ENCODE measurements at places on chromosomes 16 and 17.

- no peak for DNase-seq
These were observed 2.3 kb upstream of the UBALD2 start for GRCh38 chr17:76262732-76263344.

GRCh38 chr16:50636753-50637374 is 44.2 kb downstream of the SNX20 start:
- no peak for DNase-seq

- no peak for DNase-seq
These were observed 24.8 kb upstream of the SLC25A19 start for GRCh38 chr17:75313941-75314551.

DNA sequence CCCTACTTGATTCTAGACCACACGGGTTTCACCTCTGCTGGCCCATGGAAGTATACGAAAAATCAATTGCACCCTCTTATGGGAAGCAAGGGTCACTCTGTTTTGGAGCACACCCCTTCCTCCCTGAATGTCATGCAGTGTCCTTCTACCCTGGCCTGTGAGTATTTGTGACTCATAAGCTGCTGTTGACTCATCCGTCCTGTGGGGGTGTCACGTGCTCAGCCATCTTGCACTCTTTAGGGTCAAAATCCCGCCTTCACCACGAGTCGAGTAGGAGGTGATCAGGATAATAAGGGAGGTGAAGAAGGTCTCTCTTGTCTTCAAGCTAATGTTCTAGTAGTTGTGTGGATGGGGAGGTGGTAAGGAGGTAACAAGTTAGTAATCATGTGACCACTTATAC is 341.0 kb upstream of the EEF2KMT start:
- no peak for DNase-seq

- DNase-seq, result no peak
These were observed 42.7 kb downstream of the CPPED1 start for GRCh38 chr16:12760819-12761611.

DNA sequence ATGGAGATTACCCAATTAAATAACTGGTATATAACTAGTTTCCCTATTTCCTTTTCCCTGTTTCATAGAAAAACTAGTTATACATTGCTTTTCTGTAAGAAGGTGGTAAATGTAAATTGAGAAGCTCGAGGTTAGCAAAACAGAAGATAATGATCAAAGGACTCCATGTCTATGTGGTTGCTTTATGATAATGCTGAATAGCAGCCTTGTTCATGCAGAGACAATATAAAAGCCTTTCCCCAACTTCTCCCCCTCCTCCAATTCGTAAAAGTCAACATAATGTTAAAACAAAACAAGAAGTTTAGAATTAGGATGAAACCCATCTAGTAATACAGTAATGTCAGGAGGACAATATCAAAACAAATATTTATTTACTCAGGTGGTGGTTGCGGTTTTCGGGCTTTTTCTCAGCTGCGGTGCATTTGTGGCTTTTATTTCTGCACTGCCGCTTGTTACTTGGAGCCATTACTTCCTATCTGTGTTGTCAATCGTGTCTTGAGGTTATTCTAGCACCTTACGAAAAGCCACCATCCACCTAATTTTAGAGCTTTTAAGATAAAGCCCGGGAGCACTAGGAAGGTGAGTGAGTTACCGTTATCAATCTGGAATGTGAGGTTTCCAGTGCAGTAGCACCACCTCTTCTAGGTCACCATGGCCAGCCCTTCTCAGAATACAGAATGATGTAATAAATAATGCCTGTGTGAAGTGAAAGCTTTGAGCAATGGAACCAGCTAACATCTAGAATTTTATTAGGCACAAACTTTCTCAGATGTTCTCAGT is 297.5 kb downstream of the CDH13 start:
- no peak for DNase-seq

GRCh38 chr17:77190576-77190975 is 49.8 kb downstream of the SEC14L1 start:
- DNase-seq, result no peak

GRCh38 chr17:5812590-5812989 is 228.3 kb upstream of the NLRP1 start:
- DNase-seq, result no peak

DNA sequence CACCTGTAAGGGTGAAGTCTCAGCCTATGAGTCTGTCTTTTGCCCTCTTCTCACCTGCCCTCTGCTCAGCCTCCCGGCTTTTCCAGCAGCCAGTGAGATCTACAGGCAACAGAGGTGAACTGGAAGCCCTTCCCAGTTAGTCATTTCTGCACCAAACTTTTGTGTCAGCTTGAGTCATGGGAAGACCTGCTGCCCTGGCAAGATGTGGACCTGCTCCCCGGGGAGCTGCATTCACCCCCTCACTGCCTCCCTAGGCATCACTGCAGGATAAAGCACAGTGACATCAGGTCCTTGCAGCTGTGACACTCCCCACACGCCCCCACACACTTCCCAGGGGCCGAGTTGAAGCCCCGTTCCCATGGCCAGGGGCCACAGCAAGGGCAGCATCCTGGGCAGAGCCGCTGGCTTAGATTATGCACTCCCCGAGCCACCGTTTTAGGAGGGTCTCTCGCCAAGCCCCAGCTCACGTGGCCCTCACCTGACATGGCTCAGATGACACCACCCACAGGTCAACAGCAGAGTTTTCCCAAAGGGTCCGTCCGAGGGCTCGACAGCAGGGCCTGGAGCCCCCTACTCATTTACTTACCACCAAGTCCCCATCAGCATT is 6.5 kb upstream of the ABR start:
- DNase-seq, result no peak

DNA sequence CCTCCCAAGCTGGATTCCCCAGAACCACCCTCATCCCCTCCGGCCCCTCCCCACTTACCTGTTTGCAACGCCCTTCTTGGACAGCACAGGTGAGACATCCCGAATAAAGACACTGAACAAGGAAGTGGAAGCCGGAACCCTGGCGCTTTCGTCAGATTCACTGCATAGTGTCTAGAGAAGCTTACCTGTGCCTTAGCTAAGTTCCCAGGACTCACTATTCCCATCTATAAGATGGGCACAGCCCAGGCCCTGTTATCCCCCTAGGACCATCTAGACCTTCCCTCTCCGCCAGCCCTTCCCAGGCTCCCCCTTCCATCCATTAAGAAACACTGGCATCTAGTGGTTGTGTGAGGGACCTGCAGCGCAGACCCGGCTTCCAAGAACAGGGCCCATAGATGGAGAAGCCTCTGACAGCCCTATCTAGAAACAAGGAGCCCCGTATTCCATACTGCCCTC is 26.9 kb upstream of the RPL38 start:
- DNase-seq, result no peak

GRCh38 chr16:85407-85782 is 7.4 kb downstream of the MPG start:
- no peak for DNase-seq

GRCh38 chr17:10275418-10275817 is 77.0 kb upstream of the GAS7 start:
- no peak for DNase-seq

DNA sequence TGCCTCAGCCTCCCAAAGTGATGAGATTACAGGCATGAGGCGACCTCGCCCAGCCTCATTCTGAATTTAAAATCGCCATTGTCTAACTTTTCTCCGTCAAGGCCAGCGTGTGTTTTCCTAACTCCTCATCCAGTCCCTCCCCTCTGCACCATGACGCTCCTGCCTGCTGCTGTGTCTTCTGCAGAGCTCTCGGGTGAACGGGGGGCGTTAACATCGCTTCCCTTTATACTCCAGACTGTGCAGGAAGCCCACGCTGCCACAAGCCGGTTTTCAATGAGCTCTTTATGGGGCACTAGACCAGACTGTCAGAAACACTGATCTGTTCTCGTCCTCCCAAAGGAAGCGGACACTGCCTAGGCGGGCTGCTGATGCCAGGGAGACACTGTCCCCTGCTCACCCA is 13.2 kb downstream of the AANAT start:
- no peak for DNase-seq

GRCh38 chr17:980406-981291 is 1.1 kb upstream of the NXN start:
- no peak for DNase-seq

DNA sequence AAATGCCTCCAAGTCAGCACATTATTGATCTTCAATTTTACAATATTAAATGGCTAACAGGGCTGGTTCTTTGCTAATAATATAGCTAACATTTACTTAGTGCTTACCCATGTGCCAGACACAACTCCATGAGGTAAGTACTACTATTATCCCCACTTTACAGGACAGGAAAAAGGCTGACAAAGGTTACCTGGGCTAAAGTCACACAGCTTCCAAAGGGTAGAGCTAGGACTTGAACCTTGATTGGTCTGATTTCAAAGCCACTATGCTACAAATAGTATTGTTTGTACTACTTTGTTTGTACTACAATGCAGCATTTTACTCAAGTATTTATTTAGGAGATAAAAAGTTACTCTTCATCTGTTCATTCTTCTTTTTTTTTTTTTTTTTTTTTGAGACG is 31.9 kb downstream of the BRD7 start:
- no peak for DNase-seq

DNA sequence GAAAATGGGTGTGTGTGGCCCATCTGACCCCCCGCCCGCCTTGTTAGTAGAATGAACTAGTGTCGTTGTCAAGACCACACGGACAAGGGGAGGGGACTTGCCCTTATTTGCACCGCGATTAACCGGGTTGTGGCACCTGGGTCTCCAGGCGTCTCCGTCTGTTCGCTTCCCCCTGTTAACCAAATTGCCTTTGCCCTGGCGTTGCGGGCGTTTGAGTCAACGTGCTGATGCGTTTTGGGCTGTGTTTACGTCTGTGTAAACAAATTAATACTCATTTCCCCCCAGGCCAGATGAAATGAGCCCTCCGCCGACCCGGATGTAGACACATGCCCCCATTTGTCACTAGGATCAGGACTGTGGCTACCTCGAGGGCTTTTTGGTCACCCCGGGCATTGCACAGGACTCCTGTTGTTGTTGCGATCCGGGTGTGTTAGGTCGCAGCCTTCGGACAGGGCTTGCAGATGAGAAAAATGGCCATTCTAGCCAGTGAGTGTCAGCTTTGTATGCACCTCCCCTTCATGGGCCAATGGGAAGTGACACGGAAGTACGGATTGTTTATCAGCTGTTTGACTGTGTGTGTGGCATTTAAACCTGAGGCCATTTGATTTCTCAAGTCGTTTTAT is 906 bp downstream of the RBL2 start:
- peak; percentile 59 for DNase-seq

DNA sequence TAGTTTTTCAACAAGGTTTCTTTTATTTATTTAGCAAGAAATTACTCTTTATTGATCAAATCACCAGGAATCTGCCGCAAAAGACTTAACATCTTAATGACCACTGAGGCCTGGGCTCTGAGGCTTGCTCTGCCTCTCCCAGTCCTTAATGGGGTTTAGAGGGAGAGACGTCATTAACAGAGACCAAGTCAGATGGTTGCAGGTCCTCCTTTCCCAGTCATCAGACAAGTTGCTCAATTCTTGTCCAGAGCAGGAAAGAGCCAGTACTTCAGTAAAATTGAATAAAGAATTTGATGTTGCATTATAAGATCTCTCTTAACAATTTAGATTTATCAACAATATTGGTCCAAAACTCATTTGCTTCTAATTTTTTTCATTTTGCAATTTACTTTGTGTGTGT is 2.0 kb downstream of the SEPHS2 start:
- DNase-seq, result no peak

DNA sequence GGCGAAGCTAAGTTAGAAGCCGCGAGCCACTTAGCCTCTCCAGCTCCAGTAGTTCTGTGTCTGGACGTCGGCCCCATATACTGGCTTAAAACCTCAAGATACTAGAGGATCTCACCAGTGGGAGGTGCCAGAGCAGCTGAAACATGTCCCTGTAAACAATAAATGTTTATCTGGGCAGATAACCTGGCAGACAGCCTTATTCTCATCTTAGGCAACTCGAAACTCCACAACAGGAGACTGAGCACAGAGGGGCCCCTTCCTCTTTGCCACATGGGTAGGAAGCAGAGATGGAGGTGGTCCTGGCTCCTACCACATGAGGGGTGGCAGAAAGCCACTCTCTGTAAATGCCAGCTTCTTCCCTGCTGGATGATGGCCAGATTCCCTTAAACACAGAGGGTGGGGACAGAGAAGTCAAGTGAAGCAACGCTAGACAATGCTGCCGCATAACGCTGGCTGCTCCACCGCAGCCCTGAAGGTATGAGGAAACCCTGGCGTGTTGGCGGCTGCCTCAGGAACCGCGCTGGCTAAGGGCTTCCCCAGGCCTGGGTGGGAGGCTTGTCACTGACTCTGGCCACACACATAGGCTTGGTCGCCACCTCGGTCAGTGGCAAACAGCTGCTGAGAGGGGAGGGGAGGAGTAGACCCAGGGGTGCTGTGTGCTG is 67.9 kb downstream of the HIC1 start:
- no peak for DNase-seq

GRCh38 chr16:16037970-16038369 is 88.6 kb downstream of the ABCC1 start:
- no peak for DNase-seq

GRCh38 chr17:40303009-40303657 is 5.8 kb upstream of the RARA start:
- DNase-seq, result no peak

DNA sequence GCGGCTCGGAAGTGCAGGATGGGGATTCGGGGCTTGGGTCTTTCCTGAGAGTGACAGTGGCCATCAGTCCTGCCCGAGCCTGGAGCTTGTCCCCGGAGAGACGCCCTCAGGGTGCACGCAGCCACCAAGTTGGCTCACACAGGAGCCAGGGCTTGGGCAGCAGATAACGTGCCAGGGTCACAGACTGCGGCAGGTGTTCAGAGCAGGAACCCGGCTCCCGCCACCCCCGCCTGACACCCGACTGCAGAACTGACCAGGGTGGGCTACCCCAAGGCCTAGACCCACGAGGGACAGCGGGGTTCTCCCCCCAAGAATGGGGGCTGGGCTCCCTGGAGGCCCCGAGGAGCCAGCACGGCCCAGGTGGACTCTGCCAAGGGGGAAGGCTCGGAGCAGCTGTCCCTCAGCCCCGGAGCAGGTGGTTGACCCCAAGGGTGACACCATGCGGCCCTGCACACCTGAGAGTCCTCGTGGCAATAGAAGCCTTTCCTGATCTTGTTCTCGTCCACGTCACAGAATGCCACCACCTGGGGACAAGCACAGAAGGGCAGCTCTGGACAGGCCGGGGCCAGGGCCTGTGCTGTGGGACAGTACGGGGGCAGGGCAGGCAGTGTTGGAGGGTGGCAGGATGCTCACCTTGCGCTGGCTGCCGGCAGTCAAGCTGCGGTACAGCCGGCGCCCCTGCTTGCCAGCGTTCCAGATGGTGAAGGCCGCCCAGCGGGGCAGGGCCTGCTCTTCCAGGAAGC is 117.1 kb upstream of the ZNF750 start:
- DNase-seq, result no peak

DNA sequence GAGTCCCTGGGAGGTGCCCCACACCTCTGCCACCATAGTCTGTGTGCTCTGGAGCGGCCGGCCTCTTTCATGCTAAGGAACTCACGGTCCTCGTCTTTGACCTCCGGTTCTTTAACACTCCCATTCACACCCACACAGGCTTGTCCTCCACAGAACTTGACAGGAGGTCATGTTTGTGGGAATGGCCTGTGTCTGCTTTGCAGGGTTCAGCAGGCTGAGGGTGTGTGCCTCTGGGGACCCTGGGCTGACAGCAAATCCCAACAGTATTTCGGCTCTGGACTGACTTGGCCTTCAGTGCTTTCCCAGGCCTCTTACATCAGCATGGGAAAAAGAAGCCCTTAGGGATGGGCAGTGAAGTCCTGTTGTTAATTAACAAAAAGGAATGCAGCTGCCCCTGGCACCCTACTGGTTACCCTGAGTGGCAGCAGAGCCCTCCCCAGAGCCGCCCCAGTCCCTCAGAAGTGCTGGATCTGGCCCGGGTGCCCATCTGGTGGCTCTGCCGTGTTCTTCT is 35.4 kb upstream of the ADORA2B start:
- DNase-seq, result no peak

GRCh38 chr17:61997664-61998063 is 67.4 kb downstream of the MED13 start:
- no peak for DNase-seq

GRCh38 chr16:47061204-47061603 is 82.5 kb downstream of the NETO2 start:
- DNase-seq, result no peak

Data from thoracic aorta (tissue), 2 donors.